Placental pericyte (primary cell): ENCODE measurements at places on chromosomes 5 and 9. TPM values are rescaled to one million over a fixed set of nuclear protein-coding genes. Genes with fewer than 3 reads are reported as not detected.

The MYMK gene
- total RNA-seq, result not detected in 2 replicates

The GPRIN1 gene
- 1.8 and 11.9 TPM in 2 replicates for total RNA-seq

The PTPRD gene
- total RNA-seq, result 3.1 and 4.6 TPM in 2 replicates

The GRIN3A gene
- not detected in 2 replicates for total RNA-seq

The PIP5KL1 gene
- total RNA-seq, result 1.8 and 2.7 TPM in 2 replicates

The FIBCD1 gene
- total RNA-seq, result 2.4 and 17.9 TPM in 2 replicates

The FGD3 gene
- not detected in 2 replicates for total RNA-seq

The PLCXD3 gene
- 0.14 TPM in 1 of 2 replicates, not detected in the other for total RNA-seq

The GABRA1 gene
- total RNA-seq, result not detected in 2 replicates

The C7 gene
- total RNA-seq, result not detected in 2 replicates

The RHOBTB3 gene
- 128 and 196 TPM in 2 replicates for total RNA-seq

The HAPLN1 gene
- total RNA-seq, result 1.1 TPM in 1 of 2 replicates, not detected in the other

The GARIN3 gene
- total RNA-seq, result not detected in 2 replicates

The AFAP1L1 gene
- 5.5 and 10.7 TPM in 2 replicates for total RNA-seq

The HTR1A gene
- total RNA-seq, result not detected in 2 replicates
